ENCODE measurements at places on chromosomes 11 and 22.

DNA sequence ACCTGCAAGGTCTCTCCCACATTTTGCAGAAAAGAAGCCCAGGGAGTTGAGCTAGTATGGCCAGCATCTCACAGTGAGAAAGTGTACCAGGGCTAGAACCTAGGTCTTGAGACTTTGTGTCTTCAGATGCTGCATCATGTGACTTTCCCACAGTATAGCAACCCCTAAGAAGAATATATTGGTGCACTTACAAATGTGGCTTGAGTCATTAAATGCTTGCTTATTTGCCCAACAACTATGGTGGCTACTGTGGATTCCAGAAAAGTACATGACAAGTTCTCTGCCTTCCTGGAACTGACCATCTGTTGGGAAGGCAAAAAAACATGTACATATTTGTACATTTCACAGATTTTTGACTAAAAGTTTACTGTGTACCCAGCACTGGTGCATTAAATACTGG lies 55.0 kb downstream of the POLD3 start:
- DNase-seq: no peak

GRCh38 chr11:57643802-57644201 lies 5.9 kb downstream of the YPEL4 start:
- DNase-seq: no peak

- no peak for DNase-seq
Measured at GRCh38 chr11:17533341-17533740, 10.9 kb downstream of the USH1C start.

GRCh38 chr11:7893796-7894195 lies 37.3 kb downstream of the OR10A6 start:
- DNase-seq: no peak

DNA sequence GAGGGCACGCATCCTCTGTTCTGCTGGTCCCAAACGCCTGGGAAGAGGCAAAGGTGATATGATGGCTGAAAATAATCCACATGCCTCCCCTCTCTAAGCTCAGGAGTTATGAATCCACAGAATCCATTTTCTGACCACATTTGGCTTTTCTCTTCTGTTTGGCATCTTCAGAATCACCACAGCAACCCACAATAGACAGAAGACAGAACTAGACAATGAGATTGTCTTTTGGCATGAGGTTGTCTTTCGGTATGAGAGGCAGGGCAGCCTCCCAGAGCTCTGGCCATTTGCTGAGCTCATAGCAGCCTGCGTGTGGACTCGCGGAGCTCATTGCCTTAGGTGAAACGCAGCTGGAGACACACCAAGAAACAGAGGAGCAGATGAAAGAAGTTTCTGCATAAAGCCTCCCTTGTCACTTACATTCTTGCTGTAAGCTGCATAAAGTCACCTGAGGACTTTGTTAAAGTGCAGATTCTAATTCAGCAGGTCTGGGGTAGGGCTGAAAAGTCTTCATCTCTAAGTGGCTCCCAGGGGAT lies 868.0 kb downstream of the NTM start:
- DNase-seq: no peak

GRCh38 chr11:121656328-121657090 lies 203.7 kb upstream of the SORL1-AS1 start:
- no peak for DNase-seq

DNA sequence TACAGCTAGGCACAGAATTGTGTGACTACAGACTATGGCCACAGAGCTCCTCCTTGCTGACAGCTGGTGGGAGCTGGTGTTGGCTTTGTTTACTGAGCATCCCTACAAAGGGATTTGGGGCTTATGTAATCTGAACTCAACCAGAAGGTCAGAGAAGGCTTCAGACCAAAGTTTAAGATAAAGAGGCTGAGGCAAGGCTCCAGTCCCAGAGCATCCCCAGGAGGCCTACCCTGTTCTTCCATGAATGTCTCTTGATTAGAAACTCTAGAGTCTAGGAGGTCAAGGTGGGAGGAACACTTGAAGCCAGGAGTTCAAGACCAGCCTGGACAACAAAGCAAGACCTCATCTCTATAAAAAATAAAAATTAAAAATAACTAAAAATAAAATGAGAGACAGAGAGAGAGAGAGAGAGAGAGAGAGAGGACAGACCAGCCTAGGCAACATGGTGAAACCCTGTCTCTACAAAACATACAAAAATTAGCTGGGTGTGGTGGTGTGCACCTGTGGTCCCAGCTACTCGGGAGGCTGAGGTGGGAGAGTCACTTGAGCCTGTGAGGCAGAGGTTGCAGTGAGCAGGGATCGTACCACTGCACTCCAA lies 125.5 kb upstream of the SERPIND1 start:
- no peak for DNase-seq

- no peak for DNase-seq
Measured at GRCh38 chr11:107741044-107741823, 29.4 kb upstream of the SLN start.

DNA sequence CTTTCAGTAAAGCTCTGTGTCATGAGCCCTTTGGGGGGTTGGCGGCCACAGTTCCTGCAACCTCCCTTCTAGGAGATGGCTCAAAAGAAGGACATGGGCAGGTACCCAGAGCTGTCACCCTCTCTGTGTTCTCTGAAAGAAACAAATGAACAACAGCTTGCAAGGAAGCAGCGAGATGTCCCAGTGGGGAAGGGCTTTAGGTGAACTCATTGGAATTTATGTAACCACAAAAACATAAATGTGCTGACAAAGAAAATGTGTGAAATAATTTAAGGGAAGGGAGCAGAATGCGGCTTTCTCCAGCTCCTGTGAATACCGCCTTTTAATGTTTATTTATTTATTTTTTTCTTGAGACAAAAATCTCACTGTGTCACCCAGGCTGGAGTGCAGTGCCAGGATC lies 3.3 kb downstream of the PARVG start:
- no peak for DNase-seq

GRCh38 chr11:65182258-65183170 lies 786 bp downstream of the CAPN1 start:
- no peak for DNase-seq

- DNase-seq: no peak
Measured at GRCh38 chr11:32198053-32198452, 107.2 kb downstream of the RCN1 start.

DNA sequence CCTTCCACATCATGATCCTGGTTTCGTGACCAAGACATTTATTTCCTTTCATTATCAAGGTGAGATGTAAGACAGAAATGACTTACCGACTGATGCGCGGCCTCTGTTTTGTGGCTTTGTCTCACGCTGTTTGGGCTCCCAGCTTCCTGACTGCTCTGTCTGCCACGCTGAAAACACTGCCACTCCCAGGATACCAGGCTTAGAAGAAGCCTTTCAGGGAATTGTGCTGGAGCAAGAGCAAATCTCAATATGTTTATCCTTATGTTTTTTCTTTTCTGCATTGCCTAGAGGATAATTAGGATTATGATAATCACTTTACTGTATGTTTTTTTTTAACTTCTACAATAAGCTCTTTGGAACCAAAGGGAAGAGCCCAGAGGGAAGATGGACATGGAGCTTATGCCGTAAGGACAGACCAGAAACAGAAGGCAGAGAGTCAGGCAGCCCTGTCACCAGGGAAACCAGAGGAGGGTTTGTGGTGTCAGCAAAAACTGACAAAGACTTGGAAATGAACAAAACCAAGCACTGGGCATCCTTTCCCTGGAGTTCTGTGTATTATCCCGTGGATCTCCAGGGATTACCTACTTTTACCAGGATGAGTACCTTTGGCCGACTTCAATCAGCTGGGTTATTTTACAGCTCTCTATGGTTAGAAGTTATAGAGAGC lies 68.2 kb upstream of the ISX start:
- no peak for DNase-seq

GRCh38 chr11:9568854-9569587 lies 4.4 kb upstream of the WEE1 start:
- no peak for DNase-seq

DNA sequence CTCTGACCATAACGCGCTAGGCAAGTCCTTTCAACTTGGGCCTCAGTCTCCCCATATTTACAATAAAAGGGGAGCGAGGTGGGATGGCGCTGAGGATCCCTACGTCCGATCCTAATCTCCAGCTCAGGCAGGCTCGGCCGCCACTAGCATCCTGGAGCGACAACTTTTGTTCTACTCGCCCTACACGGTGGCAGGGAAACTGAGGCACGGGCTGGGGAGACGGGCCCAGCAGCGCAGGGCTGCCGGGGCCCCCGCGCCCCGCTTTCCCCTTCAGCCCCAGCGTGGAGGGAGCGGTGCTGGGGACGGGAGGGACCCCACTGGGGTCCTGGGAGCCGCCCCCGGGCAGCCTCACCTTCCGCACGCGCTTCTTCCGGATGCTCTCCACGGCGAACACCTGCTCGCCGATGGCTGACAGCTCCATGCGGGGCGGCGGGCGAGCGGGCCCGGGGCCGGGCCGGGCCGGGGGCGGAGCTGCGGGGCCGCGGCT lies 413 bp downstream of the CBX7 start:
- DNase-seq: no peak

- no peak for DNase-seq
Measured at GRCh38 chr11:2436521-2437031, 7.7 kb downstream of the TRPM5 start.

- DNase-seq: no peak
Measured at GRCh38 chr11:6258141-6258540, 1.5 kb upstream of the CCKBR start.

DNA sequence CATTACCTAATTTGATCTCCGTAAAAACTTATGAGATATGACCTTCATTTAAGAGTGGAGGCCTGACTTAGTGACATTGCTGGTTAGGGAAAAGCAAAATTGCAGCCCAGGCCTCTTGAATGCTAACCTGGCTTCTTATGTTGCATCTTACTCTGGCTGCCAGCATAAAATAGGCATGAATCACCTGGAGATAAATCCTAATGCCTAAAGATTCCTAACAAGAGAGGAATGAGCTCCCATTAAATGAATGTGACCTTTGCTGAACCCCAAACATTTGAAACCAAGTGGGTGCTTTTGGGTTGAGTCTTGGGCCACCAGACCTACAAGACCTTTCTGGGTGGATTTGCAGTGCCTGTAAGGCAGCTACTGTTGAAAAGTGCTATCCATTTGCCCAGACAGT lies 1145.6 kb upstream of the TENM4 start:
- no peak for DNase-seq

- no peak for DNase-seq
Measured at GRCh38 chr11:15993345-15993744, 363.0 kb downstream of the SOX6 start.

- DNase-seq: no peak
Measured at GRCh38 chr11:15884141-15884540, 472.2 kb downstream of the SOX6 start.

DNA sequence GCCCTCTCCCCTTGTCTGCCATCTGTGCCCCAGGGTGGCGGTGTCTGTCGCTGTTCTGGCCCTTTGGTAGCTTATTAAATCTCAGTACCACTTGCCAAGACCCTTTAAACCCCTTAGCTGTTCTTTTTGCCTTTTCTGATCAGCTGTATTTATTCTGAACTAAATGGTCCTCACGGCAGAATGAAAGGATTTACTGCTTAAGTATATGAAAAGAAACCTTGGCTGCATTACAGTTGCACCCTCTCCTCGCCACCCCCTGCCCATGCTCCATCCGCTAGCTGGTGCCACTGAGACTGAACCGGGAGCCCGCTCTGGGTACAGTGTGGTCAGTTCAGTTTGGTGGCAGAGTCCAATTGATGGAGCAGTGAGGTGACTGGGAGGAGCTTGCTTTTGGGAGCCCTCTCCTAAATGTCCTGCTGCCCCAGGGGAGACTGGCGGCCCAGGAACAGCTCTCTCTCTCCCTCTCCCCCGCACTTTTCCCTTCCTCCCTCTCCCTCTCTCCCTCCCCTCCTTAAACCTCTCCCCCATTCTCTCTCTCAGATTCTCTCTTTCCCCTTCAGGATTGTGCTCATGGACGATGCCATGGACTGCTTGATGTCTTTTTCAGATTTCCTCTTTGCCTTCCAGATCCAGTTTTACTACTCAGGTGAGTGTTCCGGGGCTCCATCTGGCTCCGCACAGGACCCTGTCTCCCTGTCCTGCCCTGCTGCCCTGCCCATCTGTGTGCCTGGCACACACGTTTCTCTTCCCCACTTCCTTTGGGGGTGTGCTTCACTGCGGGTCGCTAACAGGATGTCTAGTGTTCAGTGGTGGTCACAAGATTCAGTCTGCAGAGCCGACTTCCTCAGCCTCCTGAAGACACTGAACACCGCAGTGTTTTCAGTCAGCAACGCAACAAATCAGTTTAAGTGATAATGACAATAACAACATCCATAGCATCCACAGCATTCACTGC lies 21.8 kb downstream of the ARFGAP2 start:
- no peak for DNase-seq

DNA sequence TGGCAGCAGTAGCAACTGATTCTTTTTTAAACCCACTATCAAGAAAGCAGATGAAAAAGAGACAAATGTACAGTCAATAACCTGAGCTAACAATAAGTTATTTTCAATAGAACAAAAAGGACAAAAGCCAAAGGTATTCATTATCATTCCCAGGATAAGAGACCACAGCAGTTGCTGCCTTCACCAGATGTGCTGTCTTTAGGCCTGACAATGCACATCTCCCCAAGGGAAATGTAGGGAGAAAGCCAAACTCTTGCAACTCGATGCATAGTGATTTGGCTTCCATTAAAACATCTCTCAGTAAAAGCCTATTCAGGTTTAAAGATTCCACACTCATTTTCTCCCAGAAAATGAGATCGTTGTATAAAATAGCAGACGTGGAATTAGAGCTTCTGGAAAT lies 210.7 kb downstream of the METTL15 start:
- no peak for DNase-seq

DNA sequence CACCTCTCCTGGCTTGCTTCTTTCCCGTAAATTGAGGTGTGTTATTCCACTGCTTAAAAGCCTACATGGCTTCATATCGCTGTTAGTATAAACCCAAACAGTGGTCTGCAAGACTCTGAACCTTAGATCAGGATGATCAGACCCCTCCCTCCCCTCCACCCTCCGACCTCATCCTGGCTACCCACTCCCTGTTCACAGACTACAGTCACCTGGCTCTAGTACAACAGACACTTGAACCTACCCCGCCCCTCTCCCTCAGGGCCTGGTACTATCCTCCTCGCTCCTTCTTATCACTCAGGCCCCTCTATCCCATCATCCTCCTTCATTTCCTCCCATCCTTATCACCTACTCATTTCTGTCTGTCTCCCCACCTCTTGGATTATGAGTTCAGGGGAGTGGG lies 20.1 kb downstream of the PTPRJ start:
- DNase-seq: no peak

- DNase-seq: peak; percentile 20
Measured at GRCh38 chr11:124898711-124899110, 1.0 kb upstream of the ROBO4 start.

DNA sequence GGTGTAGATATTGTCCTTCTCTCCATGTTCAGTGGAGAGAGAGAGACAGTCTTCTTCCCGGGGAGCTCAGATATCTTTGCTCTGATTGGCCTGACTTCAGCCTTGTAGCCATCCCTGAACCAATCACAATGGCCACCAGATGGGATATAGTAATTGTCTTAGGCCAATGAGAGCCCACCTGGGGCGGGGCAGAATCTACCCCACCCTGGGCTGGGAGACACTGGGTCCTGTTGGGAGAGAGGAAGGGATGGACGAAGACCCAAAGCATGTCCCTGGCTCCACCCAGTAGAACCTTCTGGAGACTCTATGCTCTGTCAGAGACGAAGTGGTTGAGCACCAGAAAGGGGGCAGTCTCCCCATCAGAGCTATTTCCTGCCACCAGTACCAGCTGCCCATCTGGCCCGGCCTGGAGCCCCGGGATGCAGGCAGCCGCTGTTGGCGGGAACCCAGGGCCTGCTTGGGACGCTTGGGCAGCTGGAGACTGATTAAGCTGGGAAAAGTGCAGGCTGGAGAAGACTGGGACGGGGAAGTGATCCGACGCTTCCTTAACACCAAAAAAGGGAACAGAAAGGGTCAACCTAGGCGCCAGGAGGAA lies 31.6 kb upstream of the CBX7 start:
- no peak for DNase-seq

Measured in mesothelial cell of epicardium (in vitro differentiated cells).